ENCODE measurements at places on chromosomes 6 and 20. TPM values are rescaled to one million over a fixed set of nuclear protein-coding genes. Genes with fewer than 3 reads are reported as not detected.

Gene PERP
- 16.5 TPM for total RNA-seq

Gene PXDC1
- total RNA-seq: 87.6 TPM

Gene HSPA1L
- total RNA-seq: 0.85 TPM

Gene SOX18
- 16.0 TPM for total RNA-seq

Gene HLA-DPA1
- 3.5 TPM for total RNA-seq

Measured in endothelial cell of coronary artery (primary cell).